ENCODE measurements at places on chromosomes 1 and 21. TPM values are rescaled to one million over a fixed set of nuclear protein-coding genes. Genes with fewer than 3 reads are reported as not detected.

GRCh38 chr1:219529116-219529515 is 83.8 kb downstream of the ZC3H11B start:
- no peak overlapping the region for H3K4me3 ChIP-seq
- DNase-seq, result no peak
- H3K27me3 ChIP-seq, result no peaks in the 10 kb centered on the region
- H3K27ac ChIP-seq, result no peak overlapping the region
- no peaks in the 10 kb centered on the region for H3K36me3 ChIP-seq

- H3K36me3 ChIP-seq, result peaks cover 10% of the 10 kb centered on the region
- DNase-seq, result no peak
- peaks cover 8% of the 10 kb centered on the region for H3K4me1 ChIP-seq
- H3K27ac ChIP-seq, result no peak overlapping the region
- no peak overlapping the region for H3K4me3 ChIP-seq
Observed at GRCh38 chr1:6586404-6586816, 6.6 kb downstream of the ZBTB48 start.

- H3K4me3 ChIP-seq, result no peak overlapping the region
- no peaks in the 10 kb centered on the region for H3K4me1 ChIP-seq
- no peak for DNase-seq
- H3K27ac ChIP-seq, result no peak overlapping the region
- H3K36me3 ChIP-seq, result no peaks in the 10 kb centered on the region
- no peaks in the 10 kb centered on the region for H3K27me3 ChIP-seq
Observed at GRCh38 chr1:86289161-86289560, 107.0 kb downstream of the ODF2L start.

- H3K4me3 ChIP-seq, result no peak overlapping the region
- H3K27ac ChIP-seq, result no peak overlapping the region
- H3K4me1 ChIP-seq, result no peaks in the 10 kb centered on the region
- H3K27me3 ChIP-seq, result no peaks in the 10 kb centered on the region
Observed at GRCh38 chr1:221522529-221522940, 219.4 kb downstream of the DUSP10 start.

KLHDC8A gene
- polyA plus RNA-seq, result not detected

All from GM12878 (cell line).